ENCODE measurements at places on chromosomes 4 and X.

GRCh38 chr4:148431401-148431800, 10.8 kb downstream of the NR3C2 start:
- DNase-seq = no peak

DNA sequence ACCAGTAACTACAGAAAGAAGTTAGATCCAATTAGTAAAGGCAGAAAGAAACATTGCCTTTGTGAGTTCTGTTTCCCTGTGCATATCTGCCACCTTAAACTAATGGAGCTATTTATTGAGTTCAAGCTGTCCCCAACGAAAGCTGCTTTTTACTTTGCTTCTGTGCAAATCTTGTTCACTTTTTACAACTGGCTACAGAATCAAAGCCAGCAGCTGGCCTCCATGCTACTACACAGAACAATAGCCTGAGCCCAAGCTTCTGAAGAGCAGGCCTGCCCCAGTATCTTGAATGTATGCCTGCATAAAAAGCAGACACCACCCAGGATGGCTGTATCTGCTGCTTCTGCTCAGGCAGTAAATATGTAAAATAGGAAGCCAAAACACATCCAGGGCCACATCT, 28.1 kb downstream of the ANK2 start:
- DNase-seq = peak; percentile 68

DNA sequence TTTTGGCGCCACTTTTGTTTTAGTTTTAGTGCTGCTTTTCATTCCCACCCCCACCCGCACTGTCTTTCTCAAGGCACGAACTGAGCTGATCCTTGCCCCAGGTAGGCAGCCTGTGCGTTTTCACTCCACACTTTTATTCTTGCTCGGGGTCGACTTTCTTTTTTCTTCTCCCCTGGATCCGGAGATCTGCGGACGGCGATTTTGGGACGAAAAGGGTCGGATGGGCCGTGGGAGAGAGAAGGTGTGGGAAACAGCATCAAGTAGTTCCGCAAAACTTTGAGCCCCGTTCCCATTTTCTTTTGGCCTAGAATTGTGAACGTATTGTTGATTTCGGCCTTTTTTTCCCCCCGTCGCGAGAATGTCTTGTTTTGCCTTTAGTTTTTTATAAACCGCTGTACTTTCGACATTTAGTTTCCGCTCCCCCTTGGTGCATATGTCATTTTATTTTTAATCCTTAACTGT, 531 bp downstream of the STAG2 start:
- no peak for DNase-seq

DNA sequence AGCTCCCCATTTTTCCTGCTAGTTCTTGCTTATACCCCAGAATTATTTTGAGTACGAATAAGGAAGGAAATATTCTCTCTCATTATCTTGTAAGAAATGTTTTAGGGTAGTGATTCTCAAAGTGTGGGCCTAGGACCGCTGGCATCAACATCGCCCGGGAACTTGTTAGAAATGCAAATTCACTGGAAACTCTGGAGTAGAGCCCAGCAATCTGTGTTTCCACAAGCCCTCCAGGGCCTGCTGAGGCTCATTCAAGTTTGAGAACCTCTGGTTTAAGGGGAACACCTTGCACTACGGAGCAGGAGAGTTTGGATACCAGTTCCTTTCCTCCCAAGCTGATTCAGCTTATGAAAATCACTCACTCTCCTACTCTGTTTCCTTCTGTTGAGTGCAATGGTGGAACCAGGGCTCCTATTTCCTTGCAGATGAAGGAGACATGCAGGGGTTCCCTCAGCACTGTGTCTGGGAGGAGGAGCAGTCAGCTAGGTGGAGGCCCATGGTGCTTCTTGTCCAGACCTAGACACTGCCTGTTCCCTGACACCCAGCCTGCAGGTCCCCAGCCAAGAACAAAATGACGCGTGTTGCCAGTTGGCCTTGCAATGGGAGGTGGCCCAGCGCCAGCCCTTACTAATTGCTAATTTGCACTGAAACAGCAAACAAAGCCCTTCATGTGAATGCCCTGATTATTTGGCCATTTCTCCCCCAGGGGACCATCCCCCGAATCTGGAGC, 68.5 kb downstream of the CYTL1 start:
- peak; percentile 77 for DNase-seq

DNA sequence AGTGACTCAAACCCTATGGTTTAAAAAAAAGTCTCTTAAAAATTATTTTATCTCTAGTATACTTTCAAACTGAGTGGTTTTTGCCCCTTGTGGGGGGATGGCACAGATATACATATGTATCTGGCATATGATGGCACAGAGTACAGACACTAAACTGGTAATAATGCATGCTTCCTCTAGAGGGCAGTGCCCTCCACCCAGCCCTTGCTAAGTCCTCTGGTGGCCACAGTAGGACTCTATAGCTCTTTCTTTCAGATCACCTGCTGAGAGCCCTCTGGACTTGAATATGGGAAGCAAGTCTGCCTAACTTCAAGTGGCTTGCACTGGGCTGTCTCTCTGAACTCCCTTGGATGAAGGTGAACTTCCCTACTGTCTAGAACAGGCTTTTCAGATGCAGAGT, 66.3 kb downstream of the TSPAN7 start:
- no peak for DNase-seq

DNA sequence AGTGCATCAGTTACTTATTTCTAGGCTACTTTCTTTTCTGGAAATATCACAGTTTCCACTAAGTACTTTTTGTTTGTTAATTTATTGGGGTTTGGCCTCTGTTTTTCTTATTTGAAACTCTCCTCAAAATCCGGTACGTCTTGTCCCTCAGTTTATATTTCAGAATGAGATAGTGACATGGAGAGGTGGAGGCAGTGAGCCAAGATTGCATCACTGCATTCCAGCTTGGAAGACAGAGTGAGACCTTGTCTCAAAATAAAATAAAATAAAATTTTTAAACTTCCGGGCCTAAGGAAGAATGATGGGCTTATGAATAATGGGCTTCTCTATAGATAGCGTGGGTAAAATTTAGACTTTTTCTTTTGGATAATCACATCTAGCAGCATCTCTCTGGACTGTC, 567.8 kb downstream of the TRIML1 start:
- no peak for DNase-seq
